Spinal cord (tissue), 10 donors: ENCODE measurements at places on chromosomes 6 and 20. TPM values are rescaled to one million over a fixed set of nuclear protein-coding genes. Genes with fewer than 3 reads are reported as not detected.

The ZBTB22 gene
- total RNA-seq, result 26.8 TPM

The ATRN gene
- total RNA-seq, result 40.1 TPM

The RPP40 gene
- 11.7 TPM for total RNA-seq

The FAM184A gene
- 30.3 TPM for total RNA-seq

The DCDC2 gene
- 2.4 TPM for total RNA-seq

The LRRC73 gene
- total RNA-seq, result 3.2 TPM

The OR12D1 gene
- total RNA-seq, result 0.20 TPM

The RBM39 gene
- total RNA-seq, result 441 TPM

The COL10A1 gene
- 0.66 TPM for total RNA-seq

The CCR6 gene
- total RNA-seq, result 0.17 TPM

The ISM1 gene
- total RNA-seq, result 6.0 TPM

The KCNK15 gene
- 0.55 TPM for total RNA-seq

The PXDC1 gene
- total RNA-seq, result 14.4 TPM

The WFDC2 gene
- total RNA-seq, result 8.1 TPM

The SLC16A10 gene
- total RNA-seq, result 15.2 TPM

The CTAGE9 gene
- total RNA-seq, result not detected

The LAMA4 gene
- total RNA-seq, result 317 TPM

DNA sequence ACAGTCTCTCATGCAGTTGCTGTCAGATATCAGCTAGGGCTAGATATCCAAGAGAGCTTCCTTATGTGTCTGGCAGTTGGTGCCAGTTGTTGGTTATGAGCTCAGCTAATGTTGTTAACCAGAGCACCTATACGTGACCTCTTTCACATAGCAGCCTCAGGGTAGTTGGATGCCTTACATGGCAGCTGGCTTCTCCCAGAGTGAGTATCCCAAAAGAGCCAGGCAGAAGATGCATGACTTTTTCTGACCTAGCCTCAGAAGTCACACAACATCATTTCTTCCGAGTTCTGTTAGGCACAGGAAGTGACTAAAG, 175.7 kb downstream of the VEGFA start:
- DNase-seq, result no peak

- DNase-seq, result no peak
Observed at GRCh38 chr6:53962646-53963045, 148.6 kb upstream of the MLIP start.

- DNase-seq, result no peak
Observed at GRCh38 chr6:79842376-79843040, 104.8 kb downstream of the ELOVL4 start.

GRCh38 chr20:13321416-13321815, 100.3 kb downstream of the ISM1 start:
- DNase-seq, result no peak

DNA sequence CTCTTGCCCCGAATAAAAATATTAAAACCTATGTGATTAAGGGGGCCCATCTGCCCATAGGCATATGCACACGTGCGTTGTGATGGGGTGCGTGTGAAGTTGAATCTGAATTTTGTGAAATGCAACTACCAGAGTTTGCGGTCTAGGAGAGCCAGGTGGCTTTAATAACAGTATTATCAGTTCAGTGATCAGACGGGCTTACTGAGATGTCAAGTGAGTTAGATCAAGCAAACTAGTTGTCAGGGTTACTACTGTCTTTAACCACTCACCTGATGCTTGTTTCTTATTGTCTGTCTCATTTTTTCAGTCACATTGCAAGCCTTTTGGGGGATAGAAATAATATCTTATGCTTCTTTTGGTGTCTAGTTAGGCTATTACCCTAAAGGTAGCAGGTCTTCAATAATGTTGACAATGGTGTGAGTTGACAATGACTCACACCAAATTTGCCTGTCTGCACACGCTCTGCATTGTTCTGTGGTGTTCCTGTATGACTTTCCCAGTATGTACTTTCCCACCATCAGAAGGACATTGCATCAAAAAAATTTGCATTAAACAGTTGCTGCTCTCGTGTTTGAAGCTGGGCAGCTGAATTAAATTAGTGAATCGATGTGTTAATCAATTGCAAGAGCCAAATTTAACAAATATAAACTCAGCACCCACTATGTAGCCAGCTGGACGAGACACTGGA, 103.1 kb upstream of the NAA20 start:
- DNase-seq, result no peak

DNA sequence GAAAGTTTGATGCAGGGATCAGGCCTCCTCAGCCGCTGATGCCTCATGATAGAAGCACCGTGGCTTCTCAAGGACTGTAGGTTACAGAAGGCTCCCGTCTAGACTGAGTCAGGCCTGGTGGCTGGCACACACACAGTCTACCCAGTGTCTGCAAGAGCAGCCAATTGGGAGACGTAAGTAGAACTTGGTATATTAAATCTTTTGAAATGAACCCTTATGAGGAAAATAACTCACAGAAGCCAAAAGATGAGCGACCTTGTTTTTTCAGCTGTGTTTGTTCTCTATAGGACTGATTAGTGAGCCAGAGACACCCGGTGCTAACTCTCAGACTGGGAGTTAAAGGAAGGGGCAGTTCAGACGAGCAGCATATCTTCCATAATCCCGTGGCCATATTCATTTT, 5.9 kb upstream of the PDE10A start:
- no peak for DNase-seq

DNA sequence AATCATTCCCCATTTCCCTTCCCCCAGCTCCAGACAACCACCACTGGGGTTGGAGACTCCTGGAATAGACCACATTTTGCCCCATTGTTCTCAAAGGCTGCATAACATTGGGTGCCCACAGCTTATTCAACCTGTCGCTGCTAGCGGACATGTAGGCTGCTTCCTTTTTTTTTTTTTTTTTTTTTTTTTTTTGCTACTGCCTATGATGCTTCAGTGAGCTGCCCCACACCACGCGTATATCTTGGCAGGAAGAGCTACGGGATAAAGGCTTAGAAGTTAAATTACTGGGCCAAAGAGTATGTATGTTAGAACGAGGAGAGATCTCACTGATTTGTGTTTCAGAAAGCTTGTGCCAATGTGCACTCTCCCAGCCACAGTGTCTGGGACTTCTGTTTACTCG, 7.0 kb downstream of the LBP start:
- DNase-seq, result no peak

GRCh38 chr20:19807946-19808330, 49.9 kb downstream of the RIN2 start:
- no peak for DNase-seq

GRCh38 chr6:105194106-105194505, 14.3 kb upstream of the POPDC3 start:
- no peak for DNase-seq

- no peak for DNase-seq
Observed at GRCh38 chr6:44132476-44132875, 5.1 kb downstream of the TMEM63B start.

- DNase-seq, result no peak
Observed at GRCh38 chr20:23438661-23439060, 824 bp upstream of the CSTL1 start.

DNA sequence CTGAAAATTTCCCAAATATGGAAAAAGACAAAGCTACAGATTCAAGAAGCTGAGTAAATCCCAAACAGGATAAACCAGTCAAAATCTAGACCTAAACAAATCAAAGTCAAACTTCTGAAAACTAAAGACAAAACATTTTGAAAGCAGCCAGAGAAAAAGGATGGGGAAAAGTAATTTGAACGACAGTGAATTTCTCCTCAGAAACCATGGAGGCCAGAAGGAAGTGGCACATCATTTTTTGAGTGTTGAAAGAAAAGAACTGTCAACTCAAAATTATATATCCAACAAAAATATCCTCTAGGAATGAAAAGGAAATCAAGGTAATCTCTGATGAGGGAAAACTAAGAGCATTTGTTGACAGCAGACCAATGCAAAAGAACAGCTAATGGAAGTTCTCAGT, 6.8 kb downstream of the RAB23 start:
- no peak for DNase-seq

DNA sequence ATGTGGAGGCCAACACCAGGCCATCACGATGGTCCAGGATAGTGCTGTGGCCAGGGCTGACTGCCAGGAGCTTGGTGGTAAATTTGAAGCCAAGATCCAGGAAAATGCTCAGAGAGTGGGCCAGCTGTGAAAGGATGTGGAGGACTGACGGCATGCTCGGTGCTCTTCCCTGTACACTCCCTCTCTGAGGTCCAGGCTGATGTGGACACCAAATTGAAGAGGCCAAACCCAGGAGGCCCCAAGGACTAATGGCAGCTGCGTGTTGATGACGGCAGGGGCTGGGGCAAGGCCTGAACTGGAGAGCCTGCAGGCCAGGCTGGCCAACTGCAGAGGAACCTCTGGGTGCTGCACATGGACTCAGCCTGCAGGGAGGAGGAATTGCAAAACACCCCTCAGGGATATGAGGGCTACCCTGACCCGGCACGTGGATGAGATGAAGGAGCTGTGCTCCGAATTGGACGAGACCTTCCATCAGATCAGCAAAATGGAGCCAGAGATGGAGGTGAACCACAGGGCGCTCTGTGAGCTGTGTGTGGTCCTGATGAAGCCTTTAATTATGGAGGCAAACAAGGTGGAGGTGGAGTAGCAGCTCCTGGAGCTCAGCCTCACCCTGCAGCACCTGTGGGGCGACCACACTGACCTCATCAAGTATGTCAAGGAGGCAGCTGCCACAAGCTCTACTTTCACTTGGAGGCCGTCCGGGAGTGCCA, 6.9 kb upstream of the RAET1E start:
- DNase-seq, result no peak

GRCh38 chr20:37755665-37756064, 61.8 kb downstream of the CTNNBL1 start:
- DNase-seq, result peak; percentile 71

GRCh38 chr6:84462698-84463097, 235.3 kb upstream of the CEP162 start:
- no peak for DNase-seq

GRCh38 chr20:51411870-51412269, 130.6 kb downstream of the NFATC2 start:
- no peak for DNase-seq

GRCh38 chr6:15549371-15549770, 113.5 kb downstream of the DTNBP1 start:
- no peak for DNase-seq

DNA sequence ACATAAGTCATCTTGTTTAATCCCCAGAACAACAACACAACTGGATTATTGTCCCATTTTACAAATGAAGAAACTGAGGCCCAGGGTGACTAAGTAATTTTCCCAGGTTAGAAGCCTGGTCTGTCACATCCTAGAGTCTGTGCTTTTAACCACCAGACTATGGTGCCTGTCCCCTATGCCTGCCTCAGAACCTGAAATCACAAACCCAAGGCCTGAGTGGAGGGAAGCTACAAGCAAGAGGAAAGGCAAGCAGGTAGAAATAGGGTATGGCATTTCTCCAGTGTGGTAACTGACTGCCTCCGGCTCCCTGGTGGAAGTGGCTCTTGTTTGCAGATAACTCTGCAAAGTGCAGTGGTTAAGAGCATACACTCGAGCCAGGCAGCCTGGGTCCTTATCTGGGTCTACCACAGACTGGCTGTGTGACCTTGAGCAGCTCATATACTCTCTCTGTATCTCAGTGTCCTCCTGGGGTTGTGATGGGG, 2.5 kb downstream of the TMEM63B start:
- DNase-seq, result no peak

GRCh38 chr20:50208085-50208491, 17.5 kb downstream of the CEBPB start:
- no peak for DNase-seq

DNA sequence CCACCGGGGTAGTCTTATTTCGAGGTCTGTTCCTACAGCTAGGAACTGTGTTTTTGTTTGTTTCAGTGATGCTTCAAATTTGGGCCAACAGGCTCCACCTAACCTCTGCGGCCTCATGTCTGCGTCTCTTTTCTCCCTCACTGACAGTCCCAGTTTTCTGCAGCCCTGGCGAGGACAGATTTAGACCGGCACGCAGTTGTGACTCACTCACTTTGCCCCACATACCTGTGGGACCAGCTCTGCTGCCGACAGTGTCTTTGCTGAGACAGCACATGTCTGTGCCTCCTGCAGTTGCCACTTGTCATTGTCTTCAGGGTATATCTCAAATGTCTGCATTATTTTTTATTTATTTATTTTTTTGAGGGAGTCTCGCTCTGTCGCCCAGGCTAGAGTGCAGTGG, 29.2 kb downstream of the OSBPL2 start:
- DNase-seq, result no peak

DNA sequence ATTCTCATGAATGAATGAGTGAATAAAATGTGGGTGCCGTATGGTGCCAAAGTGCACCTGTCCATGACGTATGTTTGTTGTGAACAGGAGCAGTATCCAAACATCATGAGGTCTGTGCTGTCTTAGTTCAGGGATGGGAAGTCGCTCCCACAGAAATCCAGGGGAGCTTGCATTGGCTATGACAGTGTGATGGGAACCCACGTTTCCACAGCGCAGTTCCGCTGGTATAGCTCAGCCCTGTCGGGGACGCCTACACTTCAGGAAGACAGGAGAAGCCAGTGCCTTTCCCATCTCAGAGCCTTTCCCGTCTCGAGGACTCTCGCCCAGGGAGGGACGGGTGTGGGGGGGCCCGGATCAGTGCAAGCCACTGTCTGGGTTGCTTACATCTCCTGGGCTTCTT, 69.8 kb downstream of the DACT2 start:
- DNase-seq, result no peak

- DNase-seq, result peak; percentile 57
Observed at GRCh38 chr6:117906507-117906957, 532 bp upstream of the SLC35F1 start.

DNA sequence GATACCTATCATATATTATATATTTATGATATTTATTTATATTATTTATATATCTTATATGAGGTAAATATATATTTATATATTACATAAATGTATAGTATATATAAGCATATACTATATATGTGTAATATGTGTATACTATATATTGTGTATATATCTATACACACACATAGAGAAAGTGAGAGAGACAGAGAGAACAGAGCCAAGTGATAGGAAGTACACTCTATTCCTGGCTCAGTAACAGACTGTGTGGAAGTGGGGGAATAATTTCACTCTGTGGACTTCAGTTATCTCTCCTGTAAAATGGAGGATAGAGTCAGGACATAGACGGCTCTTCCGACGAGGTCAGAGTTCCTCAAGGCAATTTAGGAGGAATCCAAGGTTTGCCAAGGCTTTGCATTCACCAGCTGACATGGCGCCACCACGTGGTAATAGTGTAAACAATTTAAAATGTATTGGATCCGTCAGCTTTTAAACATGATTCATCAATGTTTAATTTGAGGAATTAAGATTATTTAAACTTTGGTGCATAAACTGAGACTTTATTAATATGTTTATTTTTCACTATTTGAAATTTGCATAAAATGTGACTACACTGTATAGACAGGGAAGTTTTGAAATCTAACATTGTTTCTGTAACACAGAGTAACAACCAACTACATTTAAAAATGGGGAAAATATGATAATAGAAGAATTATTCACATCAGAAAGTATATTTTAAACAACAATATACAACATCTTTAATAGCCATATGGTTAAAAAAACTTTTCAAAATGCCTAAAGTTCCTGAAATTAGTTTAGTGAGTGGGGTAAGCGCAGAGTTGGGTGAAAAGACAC, 75.4 kb upstream of the TMEM244 start:
- peak; percentile 69 for DNase-seq

DNA sequence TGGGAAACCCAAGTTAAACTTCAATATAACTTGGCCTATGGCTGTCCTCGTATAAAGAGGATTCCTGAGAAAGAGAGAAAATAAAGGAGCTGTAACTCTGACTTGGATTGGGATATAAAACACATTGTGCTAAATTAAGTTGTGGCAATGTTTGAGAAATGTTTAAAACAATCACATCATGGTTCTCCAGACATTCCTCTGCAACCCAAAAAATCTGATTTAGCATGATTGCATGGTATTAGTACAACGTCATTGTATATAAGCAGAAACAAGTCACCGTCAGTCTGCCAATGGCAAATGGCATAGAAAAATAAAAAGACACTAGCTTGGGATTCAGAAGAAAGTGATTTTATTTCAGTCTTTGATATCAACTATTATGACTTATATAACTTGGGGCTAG, 140.2 kb upstream of the FAM83B start:
- no peak for DNase-seq
